ENCODE measurements at places on chromosomes 7 and 10.

GRCh38 chr10:3126741-3127346 lies 45.7 kb downstream of the PITRM1 start:
- H3K27me3 ChIP-seq: no peaks in the 10 kb centered on the region
- H3K4me1 ChIP-seq: no peaks in the 10 kb centered on the region
- DNase-seq: no peak
- H3K27ac ChIP-seq: no peak overlapping the region
- peaks cover 76% of the 10 kb centered on the region for H3K36me3 ChIP-seq

- DNase-seq: no peak
- H3K27me3 ChIP-seq: no peaks in the 10 kb centered on the region
- no peak overlapping the region for H3K27ac ChIP-seq
- H3K36me3 ChIP-seq: peaks cover 8% of the 10 kb centered on the region
- H3K4me1 ChIP-seq: no peaks in the 10 kb centered on the region
- no peak overlapping the region for H3K4me3 ChIP-seq
Observed at GRCh38 chr7:45910855-45911254, 10.2 kb downstream of the IGFBP3 start.

- no peaks in the 10 kb centered on the region for H3K27me3 ChIP-seq
- H3K4me3 ChIP-seq: no peak overlapping the region
- H3K4me1 ChIP-seq: no peaks in the 10 kb centered on the region
- no peaks in the 10 kb centered on the region for H3K36me3 ChIP-seq
- DNase-seq: no peak
Observed at GRCh38 chr10:111083222-111084095, 6.6 kb downstream of the ADRA2A start.

DNA sequence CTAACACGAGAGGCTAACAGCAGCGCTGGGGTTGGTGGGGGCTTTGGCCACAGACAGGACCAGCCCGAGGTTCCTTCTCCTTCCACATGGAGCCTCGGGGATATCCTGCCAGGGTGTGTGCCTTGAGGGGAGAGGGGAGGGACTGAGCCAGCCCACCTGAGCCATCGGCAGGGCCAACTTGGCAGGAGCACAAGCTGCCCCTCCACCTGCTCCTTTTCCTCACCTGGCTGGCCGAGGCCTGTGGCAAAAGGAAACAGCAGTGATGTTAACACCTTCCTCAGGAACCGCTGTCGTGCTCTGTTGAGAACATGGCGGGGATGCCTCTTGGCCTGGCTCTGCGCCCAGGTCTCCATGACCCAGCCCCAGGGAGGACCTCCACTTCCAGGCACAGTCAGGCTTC lies 255.1 kb upstream of the PPP2R2D start:
- H3K27ac ChIP-seq: no peak overlapping the region
- no peak for DNase-seq
- H3K36me3 ChIP-seq: no peaks in the 10 kb centered on the region
- H3K4me1 ChIP-seq: no peaks in the 10 kb centered on the region

Data from SK-N-SH (cell line).